ENCODE measurements at places on chromosomes 16 and 17.

DNA sequence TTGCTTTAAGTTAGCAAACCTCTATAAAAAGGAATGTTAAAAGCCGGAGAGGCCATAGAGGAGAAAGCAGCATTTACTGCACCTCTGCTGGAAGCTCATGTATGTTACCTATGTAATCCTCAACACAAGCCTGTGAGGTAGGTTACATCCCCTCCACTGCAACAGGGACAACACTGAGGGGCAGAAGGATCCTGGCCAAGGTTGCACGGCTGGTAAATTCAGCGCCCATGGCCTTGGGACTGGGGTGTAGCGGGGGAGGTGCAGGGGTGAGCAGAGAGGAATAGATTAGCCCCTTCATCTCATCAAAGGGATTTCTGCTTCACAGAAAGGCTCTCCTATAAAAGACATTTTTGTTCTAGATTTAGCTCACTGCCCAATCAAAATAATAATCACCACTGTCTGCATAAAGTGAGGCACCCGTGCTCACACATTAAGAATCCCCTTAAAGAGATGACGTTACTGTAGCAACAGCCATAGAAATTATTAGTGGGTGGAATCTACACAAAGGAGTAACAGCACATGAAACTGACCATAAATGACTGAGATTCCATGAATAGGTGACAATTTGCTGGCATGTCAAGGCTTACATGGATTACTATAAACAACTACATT is 3.3 kb downstream of the ZCCHC14 start:
- no peak for DNase-seq

DNA sequence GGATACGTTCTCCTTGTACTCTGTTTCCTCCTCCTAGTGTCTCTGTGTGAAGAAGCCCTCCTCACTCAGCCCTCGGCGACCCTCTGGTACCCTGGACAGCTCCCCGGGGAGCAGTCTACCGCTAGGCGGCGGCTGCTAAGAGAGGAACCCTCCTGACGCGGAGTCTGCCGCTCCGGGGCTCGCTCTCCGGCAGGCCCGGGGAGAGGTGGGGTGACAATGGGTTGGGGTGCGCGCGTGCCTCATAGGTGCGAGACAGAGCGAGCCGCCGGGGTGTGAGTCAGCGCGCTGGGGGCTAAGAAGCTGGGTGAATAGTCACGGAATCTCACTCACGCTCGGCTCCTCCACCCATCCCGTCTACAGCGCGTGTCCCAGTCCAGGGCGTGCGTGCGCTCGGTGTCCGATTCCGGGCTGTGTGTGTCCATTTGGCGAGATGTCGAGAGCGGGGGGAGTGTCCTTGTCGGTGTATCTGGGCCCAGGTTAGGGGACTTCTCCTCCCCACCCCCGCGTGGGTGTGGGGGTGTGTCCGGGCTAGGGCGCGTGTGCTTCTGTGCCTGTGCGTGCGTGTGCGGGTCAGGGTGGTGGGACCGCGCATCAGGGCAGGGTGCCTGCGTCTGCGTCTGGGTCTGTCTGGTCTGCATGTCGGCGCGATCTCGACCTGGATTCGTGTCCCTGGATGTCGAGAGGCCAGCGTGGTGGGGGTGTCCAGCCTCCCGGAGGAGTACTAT is 577 bp upstream of the HS3ST2 start:
- peak; percentile 28 for DNase-seq

DNA sequence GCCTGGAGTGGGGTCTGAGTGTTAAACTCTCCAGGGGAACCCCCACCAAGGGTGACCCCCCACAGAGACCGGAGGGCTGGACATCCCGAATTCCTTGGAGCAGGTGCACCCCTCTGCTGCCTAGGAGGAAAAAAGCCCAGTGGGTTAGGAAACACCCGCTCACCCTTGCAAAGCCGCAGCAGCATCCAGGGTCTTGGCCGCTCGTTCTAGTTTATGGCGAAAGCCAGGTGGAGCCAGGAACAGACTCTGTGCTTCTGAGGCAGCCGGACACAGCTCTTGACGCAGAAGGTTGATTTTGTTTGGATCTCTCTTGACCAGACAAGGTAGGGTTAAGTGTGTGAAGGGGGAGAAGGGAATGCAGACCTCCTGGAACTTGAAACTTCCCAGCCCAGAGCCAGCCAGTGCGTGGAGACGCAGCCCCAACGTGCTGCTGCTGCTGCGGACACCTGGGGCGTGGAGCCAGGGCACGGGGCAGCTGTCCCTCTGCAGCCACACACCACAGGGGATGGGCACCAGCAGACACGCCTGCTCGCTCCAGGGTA is 154.5 kb downstream of the LAT start:
- no peak for DNase-seq

DNA sequence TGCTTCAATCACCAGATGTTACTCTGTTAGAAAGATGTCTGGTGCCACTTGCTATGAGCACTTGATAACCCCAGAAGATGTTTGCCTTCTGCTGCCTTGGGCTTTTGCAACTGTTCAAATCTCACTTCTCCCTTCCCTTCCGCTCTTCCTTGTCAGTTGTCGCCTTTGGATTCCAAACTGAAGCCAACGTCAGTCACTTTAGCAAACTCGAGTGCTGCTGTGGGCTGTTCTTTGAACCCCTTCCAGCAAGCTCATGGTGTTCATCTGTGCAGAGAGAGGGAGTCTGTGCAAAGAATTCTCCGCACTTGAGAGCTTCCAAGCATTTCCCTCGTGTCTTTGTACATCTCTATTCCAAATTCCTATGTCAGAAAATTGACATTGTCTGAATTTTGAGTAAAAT is 879.4 kb downstream of the CDH11 start:
- DNase-seq, result no peak

GRCh38 chr17:77208217-77208808 is 67.5 kb downstream of the SEC14L1 start:
- DNase-seq, result no peak

- DNase-seq, result no peak
Measured at GRCh38 chr16:54411544-54411943, 125.0 kb upstream of the IRX3 start.

DNA sequence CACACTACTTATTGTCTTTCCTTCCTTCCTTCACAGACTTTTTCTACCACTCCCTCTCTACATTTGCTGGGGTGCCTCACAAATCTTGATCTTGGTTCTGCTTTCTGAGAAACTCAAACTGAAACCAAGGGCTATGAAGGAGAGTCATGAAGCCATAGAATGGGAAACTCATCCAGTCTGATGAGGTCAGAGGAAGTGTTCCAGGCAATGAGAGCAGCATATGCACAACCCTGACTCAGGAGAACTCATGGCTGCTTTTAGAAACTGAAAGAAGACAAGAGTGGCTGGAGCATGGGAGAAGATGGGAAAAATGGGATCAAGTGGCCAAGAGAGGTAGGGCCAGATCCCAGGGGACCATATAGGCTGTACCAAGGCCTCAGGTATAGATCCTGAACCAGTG is 130.0 kb upstream of the TOX3 start:
- DNase-seq, result no peak

DNA sequence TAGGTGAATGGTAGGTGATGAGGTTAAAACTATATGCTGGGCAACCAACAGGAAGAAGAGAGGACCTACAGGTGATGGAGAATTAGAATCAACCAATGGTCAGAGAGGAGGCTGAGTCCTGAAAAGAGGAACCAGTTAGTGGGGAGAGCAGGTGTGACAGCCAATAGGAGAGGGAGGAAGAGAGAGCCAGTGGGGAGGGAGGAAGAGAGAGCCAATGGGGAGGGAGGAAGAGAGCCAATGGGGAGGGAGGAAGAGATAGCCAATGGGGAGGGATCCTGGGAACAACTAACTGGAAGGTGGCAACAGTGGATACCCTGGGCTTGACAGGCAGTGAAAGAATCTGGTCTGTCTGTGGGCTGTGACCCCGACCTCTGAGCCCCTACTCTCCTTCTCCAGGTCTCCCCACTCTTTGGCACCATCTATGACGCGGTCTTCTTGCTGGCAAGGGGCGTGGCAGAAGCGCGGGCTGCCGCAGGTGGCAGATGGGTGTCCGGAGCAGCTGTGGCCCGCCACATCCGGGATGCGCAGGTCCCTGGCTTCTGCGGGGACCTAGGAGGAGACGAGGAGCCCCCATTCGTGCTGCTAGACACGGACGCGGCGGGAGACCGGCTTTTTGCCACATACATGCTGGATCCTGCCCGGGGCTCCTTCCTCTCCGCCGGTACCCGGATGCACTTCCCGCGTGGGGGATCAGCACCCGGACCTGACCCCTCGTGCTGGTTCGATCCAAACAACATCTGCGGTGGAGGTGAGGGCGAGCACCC is 3.7 kb downstream of the GUCY2D start:
- DNase-seq, result no peak

- DNase-seq, result no peak
Measured at GRCh38 chr16:58730724-58731370, 3.3 kb downstream of the GOT2 start.

DNA sequence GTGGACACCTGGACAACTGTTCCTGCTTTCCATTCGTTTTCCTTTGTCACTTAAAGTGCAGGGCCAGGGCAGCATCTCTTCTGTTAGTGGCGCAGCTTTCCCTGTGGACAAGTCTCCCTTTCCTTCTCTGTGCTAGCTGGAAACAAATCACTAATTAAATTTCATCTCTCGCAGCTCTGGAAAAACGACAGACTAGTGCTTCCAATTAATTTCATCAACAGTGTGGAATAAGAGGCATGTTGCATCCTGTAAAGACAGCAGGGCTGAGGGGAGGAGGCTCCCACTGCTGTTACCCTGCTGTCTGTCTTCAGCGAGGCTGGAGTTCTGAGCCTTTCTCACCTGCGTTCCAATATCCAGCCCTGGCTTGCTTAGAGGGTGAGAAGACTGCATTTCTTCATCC is 352.1 kb upstream of the HSBP1 start:
- no peak for DNase-seq

DNA sequence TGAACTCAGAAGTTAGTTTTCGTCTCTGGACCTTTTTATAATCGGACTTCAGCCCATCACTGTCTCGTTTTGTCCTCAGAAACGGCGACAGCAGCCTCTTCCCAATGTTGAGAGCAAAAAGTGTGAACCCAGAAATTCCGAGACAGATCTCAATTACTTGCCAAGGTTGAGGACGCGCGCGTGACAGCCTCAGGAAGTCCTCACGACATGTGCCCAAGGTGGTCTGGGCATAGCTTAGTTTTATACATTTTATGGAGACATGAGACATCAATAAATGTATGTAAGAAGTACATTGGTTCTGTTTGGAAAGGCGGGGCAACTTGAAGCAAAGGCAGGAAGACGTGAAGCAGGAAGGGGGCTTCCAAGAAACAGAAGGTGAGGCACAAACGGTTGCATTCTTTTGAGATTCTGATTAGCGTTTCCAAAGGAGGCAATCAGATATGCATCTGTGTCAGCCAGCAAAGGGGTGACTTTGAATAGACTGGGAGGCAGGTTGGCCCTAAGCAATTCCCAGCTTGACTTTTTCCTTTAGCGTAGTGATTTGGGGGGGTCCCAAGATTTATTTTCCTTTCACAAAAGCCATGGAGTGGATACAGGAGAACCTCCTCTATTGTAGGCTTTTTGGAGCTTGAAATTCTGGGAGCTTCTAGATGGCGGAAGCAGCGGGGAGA is 583 bp upstream of the ZNF747 start:
- no peak for DNase-seq

GRCh38 chr16:24537474-24538337 is 1.7 kb upstream of the RBBP6 start:
- no peak for DNase-seq

DNA sequence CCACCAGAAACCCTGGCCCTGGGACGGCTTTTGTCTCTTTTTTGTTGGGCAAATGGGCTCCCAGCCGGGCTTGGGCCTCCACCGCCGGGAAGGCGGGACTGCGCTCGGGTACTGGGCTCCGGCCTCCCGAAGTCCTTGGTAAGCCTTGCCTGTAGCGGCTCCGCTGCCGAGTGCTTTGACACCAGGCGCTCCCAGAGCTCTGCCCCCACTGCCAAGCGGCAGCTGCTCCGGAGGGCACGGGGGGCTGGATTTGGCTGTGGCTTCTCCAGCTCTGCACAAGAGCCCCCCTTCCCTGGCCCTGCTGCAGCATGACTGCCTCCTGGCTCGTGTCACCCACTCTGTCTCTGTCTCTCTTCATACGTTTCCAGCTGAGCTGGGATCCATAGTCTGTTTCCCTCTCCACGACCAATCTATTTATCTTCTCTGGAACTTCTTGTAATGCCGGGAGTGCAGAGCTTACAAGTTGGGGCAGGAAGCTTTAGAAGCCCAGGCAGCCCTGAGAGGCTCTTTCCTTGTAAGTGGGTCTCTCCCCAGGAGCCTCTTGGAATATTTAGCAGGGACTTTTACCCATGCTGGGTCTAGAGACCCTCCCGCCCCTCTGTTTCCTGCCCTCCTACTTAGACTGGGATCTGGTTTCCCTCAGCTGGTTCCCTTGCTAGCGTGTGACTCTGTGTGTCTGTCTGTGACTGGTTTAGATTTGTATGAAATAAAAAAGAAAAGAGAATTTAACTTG is 246.9 kb upstream of the GSE1 start:
- DNase-seq, result no peak

GRCh38 chr17:30832438-30833124 is 815 bp downstream of the ATAD5 start:
- DNase-seq, result no peak

DNA sequence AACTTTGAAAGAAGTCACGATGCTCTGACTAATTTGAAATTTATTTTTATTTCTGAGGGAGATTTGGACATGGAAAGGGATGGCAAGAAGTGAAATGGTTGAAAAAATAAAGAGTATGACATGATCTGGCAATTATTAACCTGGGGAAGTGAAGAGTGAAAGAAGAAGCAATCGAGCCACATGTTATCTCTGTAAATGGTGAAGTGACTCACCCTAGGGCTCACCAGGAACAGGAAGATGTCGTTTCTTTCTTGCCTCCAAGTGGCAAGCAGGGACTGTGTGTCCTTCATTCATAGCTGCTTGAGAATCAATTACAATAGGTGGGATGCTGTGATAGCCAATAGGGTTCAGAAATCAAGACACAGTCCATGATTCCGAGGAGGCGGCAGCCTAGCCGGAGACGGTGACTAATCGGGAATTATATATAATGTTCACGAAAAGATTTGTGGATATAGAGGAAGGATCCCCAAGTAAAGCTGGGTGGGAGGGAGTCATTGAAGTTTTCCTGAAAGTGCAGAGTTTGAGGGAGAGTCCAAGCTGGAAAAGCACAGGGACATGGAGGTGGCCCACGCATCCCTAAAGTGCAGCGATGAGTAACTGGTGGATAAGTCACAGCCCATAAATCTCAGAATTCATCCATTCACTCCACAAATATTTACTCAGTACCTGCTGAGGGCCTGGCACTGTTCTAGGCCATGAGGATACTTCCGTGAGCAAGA is 18.2 kb upstream of the KRT20 start:
- DNase-seq, result no peak

- DNase-seq, result peak; percentile 16
Measured at GRCh38 chr16:4272114-4272956, 488 bp downstream of the TFAP4 start.

GRCh38 chr17:41054025-41054424 is 1.0 kb downstream of the KRTAP2-2 start:
- no peak for DNase-seq

- no peak for DNase-seq
Measured at GRCh38 chr16:28155293-28155692, 56.5 kb downstream of the XPO6 start.
